ENCODE measurements at places on chromosomes 4 and X.

GRCh38 chr4:101232074-101232776, 115.1 kb downstream of the PPP3CA start:
- no peak for DNase-seq

DNA sequence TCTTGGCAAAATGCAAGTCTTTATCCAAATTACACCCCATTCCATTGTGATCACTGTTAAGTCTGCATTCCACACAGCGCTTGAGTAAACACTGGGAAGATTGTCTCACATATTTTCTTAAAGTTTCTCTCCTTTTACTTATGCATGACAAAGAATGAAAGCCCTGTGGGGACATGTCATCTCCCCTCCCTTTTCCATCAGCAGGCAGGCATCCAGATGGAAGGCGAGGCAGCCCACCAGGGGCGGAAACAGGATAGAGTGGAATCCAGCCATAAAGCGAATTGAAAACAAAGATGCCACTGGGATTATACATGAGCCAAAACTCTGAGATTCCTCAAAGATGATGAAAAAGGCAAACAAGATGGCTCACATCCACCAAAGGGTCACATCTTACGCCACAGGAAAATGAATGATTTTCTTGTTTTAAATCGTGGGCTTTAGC, 78.2 kb downstream of the AFAP1 start:
- DNase-seq: no peak

GRCh38 chr4:169645627-169646026, 25.2 kb downstream of the CLCN3 start:
- DNase-seq: no peak

DNA sequence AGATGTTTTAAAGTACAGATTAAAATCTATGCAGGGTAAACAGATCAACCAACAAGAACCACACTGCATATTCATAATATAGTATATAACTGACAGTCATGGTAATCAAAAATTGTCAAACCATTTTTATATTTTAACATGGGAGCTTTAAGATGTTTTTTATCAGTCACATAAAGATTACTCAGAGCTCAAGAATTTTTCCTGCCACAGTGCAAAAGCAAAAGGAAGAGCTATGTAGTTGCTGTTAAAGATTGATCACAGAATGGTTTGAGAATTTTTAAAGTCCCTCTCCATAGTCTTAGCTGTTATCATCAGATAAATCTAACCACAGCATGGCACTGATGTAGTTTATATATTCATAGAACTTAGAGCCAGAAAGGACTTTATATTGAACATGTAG, 8.5 kb downstream of the RAB9B start:
- no peak for DNase-seq

DNA sequence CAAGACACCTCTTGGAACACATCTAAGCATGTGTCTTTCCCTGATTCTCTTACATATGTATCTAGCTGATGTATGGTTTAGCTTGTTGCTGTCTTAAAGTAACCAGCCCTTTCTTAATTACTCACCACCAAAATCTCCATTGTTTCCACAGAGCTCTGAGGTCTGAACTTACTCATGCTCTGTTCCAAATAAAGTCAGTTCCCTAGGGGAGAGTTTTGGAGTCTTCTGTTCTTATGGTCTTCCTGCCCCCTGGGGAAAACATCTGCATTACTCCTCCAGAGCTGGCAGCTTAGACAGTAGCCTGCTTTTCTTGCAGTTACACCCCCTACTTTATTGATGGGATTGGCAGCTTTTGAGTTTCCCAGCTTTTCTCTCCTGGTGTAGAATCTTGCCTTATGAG, 125.8 kb downstream of the EDA start:
- DNase-seq: no peak

DNA sequence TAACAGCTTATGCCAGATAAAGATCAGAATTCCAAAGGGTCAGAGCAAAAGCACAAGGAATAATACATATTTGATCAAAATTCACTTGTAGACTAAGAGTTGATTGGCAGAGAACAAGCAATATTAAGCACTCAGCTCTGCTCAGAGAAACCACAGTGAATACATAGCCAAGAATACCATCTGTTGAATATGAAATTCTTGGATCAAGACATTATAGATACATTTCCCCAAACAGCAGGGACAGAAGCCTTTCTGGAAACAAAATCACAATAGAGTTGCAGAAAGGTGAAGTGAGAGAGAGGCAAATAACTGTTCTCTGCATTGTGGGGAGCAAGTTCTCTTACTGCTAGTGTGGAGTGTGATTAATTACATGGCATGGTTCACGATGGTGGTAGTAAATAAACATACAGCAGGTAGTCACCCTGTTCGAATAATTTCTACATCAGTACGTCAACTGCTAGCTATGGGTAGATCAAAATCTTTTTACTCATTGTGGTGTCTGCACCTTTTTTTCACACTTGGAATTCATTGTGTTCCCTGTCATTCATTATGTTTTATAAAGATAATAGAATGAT, 366.7 kb downstream of the PCDH7 start:
- no peak for DNase-seq

DNA sequence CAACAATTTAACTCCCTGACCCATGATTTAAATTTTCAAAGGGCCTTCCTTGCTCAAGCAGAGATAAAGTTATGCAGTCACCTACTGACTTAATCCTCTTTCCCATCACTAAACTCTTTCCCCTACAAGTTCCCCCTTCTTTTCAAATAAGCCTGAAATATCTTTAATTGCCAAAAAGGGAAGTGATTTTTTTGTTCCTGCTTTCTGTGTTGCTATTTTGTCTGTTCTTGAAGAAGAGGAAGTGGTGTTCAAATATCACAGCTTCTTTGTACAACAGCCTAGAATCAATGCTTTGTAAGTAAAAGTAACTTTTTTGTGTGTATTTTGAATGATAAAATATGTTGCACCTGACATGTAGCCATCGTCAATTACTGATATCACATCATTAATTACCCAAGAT, 595.9 kb downstream of the CENPC start:
- DNase-seq: no peak

DNA sequence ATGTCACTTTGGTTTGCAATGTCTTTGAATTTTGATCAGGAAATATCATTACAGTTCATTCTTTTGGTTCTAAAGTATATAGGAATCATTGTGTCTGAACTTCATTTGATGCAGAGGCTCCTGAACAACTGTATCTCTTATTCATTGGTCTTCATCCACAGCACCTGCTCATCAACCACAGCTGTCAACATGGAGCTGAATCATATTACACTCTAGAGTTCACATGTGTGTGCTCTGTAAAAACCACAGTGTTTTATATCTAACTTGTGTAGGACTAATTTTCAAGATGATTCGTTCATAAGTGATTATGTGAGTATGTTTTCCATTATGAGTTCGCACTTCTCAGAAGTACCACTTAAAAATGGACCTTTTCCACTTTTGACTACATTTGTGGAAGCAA, 643.3 kb upstream of the FAM241A start:
- DNase-seq: no peak

DNA sequence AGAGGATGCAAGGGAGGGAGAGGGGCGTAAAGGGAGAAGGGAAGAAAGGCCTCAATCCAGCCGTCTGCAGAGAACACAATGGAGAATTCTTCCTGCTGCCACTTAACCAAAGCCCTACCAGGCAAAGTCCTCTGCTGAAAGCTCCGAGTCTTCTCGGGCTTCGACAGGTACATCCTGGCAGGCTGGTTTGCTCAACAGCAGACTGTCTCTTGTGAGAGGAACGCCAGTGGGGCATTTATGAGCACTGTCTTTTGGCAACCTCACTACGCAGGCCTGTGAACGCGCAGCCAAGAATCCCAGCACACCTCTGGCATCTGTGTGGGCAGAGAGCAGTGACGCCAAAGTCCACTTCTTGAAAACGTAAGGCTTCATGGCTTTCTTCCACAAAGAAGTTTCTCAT, 207.5 kb upstream of the FAM9B start:
- DNase-seq: no peak

GRCh38 chrX:154028502-154029184, 8.9 kb upstream of the IRAK1 start:
- DNase-seq: no peak

DNA sequence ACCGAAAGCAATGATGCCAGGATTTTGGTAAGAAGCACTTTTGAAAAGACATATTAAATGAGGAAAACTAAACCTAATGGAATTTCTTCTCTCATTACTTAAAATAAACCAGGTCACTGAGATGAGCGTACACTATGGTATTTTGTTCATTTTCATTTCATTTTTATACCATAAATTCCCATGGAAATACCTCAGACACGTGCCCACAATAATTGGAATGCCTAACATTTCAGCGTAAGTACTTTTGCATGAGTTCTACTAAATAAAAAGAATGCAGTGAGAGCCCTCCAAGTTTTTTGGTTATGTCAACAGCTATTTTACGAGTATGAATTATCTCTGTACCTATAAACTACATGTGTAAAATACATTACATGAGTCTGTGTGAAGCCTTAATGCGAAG, 3.2 kb downstream of the CAMK2D start:
- DNase-seq: no peak

DNA sequence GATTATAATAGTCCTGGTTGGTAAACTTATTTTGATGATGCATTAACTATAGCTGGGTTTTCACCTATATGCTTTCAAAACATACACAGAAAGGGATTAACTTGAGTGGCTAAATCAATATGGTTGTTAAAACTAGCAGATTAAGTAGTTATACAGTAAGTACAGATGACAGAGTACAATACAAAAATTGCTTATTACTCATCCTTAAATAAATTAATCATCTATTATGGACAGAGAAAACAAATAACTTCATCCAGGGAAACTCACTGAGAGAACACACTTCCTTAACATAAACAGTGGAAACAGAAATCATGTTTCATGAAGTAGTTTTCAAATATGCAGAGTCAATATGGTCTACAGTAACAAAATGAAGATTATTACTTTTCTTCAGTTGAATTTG, 133.4 kb downstream of the AREG start:
- DNase-seq: no peak

- DNase-seq: no peak
Observed at GRCh38 chr4:76589872-76590797, 155.1 kb downstream of the SHROOM3 start.

GRCh38 chrX:13076176-13076961, 31.9 kb upstream of the FAM9C start:
- DNase-seq: no peak

DNA sequence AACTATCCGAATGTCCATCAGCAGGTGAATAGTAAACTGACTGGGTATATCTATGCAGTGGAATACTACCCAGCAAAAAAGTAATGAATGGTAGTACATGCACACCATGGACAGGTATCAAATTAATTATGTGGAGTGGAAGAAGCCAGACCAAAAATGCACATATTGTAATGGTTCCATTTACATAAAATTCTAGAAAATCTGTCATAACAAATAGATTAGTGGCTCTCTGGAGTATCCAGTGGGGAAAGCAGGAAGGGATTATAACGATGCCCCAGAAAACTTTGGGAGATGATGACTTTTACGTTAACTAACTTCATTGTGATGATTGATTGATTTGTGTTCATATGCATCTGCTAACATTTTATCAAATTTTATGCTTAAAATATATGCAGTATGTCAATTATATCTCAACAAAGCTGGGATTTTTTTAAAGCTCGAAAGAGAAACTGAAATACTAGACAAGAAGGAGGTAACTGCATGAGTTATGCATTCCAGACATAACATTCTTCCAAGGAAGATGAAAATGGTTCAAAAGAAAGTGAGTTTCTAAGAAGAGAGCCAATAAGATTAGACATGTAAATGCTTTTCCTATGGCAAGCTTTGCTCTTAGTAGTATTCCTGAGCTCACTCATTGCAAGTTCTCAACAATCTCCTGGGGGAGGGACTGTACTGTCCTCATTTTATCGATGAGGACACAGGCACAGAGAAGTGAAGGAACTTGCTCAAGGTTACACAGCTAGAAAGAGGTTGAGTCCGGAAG, 58.6 kb upstream of the MSX1 start:
- DNase-seq: no peak

DNA sequence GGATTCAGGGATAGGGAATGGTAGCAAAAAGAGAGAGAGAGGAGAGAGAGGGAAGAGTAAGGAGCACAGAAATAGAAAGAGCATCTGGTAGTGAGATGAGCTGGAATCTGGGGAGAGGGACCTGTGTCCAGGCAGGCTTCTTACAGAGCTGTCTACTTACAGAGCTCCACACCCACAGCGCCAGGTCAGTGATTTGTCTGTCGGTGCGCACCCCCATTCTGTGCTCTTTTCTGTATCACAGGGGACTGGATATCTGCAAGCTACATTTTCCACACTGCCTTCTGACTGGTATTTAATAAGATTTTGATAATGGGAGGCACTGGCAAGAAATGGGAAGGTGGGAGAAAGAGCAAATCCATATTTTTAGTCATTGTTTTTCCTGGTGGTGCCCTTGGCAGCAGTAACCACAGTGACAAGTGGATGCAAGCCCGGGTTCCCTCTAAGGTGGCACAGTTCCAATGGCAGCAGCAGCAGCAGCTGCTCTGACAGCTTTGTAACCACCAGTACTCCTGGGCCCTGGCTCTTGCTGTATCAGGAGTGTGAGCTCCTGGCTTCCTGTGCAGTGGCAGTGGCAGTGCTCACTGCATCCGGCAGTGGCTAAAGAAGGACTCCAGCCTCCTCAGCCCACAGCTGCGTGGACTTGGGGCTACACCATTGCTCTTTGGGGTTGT, 300.5 kb downstream of the TRIML1 start:
- DNase-seq: no peak

DNA sequence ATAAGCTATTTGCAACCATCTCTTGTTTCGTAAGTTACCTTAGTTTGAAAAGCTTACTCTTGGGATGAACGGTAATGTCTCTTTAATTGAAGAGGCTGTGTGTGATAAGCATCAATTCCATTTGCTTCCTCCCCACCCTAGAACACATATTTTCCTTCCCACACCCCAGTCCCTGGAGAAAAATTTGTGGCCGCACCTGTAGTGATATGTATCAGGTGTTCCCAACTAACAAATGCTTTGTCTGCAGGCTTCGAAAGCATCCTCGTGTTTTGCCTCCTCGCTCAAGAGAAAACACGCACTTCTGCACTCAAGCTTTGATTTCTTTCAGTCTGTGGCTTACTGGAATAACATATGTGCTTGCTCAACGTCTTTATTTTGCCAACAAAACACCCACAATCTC, 143.8 kb upstream of the OTUD4 start:
- no peak for DNase-seq

GRCh38 chr4:186693159-186693815, 30.4 kb downstream of the FAT1 start:
- no peak for DNase-seq

DNA sequence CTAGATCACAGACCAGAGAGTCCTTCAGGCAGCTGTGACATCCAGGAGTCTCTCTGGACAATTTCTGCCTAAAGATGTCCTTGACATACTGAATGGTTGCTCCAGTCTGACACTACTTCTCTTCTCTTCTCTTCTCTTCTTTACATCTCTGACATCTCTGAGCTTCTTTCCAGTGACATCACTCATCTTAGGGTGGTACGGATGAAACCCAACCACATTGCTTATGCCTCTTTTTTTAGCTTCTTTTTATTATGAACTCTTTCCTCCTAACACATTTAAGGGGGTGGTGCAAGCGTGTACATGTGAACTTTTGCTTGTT, 39.4 kb upstream of the IRF2 start:
- no peak for DNase-seq

GRCh38 chrX:104428231-104428630, 137.8 kb upstream of the IL1RAPL2 start:
- DNase-seq: no peak

GRCh38 chr4:188107931-188108843, 1.2 kb downstream of the TRIML2 start:
- no peak for DNase-seq

- no peak for DNase-seq
Observed at GRCh38 chr4:114383067-114383466, 215.5 kb upstream of the UGT8 start.
